Activated T-helper 1 cell treated with anti-CD3 and anti-CD28 coated beads, Interleukin-12 subunit alpha, Interleukin-12 subunit beta, Interleukin-2, Interleukin-4 antibody, amounts not matched to agents 30 ng/mL and 10 ng/mL and 1 ng/mL, durations not matched to agents 14 hours and 24 hours and 36 hours (primary cell): ENCODE measurements at places on chromosomes 2 and 18.

DNA sequence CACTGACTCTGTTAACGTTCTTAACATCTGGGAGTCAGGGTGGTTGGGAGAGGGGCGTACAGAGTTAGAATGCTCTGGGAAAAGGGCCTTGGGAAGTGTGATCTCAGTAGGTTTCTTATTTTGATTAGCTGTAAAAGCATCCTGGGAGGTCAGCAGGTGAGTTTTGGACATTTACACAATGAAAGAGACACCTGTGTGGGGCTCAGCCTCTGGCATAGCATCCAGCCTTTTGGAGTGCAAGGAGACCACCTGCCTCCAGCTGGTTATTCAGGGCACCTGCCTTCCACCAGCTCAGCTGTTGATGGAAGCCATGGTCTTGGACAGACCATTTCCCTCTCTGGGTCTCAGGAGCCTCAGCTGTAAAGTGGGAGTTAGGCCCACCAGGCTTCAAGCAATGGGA lies 49.7 kb downstream of the ACAA2 start:
- DNase-seq: no peak

DNA sequence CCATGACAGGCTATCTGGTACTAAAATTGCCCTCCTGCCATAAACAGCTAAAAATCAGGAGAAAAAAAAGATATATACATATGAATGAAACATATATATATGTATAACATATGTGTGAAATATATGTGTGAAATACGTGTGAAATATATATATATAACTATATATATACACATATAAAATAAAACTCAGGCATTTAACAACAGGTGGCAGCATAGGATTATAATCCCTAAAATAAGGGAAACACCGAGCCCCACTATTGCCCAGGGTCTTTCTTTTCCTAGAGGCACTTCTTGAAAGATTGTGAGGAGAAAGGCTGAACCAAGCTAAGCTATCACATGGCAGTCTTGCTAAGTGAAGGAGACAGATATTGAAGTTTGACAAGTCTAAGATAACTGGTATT lies 65.9 kb upstream of the CYTIP start:
- DNase-seq: no peak

DNA sequence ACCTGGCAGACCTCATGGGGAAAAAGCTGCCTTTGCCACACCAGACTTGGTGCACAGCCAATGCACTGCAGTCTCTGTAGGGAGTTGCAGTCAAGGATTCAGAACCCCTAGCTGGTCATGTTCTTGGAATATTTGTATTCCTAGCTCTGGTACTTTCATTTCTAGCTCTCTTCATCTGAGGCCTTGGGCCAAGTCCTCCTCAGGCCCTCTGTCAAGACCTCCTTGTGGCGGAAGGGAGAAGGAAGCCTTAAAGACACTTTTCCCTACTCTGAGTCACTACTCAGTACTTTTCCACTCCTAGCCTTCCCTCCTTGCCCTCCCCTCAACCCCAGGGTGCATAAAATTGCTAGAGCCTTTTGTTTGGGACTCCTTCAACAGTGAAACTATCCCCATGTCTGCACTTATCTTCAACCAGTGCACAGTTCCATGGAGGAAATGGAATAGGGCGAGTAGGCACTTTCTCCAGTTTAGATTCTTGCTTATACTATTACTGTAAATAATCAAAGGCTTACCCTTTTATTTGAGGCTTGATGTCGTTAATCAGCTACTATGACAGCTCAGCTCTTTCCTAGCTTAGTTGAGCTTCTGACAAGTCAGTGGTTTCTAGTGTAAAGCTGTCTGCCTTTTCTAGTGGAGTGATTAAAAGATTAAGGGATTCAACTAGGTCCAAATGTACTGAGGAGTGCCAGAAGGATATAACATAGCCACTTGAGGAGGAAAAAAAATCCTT lies 15.8 kb downstream of the M1AP start:
- DNase-seq: no peak

GRCh38 chr2:218663901-218664300 lies 4.4 kb downstream of the BCS1L start:
- no peak for DNase-seq

GRCh38 chr2:126668254-126668653 lies 12.3 kb downstream of the GYPC start:
- DNase-seq: no peak

GRCh38 chr2:23760736-23761135 lies 166.2 kb downstream of the ATAD2B start:
- DNase-seq: no peak

- DNase-seq: no peak
Measured at GRCh38 chr2:149421791-149422190, 91.4 kb downstream of the LYPD6 start.

DNA sequence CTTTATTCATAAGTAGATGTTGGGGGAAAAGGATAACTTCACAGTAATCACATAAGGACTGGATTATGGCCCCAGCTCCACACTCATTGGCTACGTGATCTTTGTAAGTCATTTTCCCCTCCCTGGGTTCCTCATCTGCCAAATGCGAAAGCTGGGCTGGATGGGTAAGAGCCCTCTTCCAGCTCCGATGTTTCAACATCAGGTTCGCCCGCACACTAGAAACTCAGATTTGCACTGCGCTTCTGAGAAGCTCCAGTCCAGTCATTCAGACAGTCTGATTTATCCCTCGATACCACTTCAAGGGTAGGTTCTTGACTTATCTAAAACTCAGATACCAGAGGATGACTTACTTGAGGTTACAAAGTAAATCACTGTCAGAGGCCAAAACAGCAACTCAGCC lies 31.0 kb upstream of the RMDN2 start:
- no peak for DNase-seq

DNA sequence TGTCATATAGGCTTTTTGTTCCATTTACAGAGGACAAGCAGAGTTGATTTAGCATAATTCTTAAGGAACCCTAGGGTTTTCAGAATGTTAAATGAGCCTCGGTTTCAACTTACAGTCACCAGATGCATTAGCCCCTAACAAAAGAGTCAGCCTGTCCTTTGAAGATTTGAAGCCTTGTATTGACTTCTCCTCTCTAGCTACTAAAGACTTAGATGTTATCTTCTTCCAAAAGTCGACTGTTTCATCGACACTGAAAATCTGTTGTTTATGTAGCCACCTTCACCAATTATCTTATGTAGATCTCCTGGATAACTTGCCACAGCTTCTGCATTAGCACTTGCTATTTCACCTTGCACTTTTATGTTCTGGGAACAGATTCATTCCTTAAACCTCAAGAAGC lies 31.6 kb upstream of the SOX11 start:
- DNase-seq: no peak

DNA sequence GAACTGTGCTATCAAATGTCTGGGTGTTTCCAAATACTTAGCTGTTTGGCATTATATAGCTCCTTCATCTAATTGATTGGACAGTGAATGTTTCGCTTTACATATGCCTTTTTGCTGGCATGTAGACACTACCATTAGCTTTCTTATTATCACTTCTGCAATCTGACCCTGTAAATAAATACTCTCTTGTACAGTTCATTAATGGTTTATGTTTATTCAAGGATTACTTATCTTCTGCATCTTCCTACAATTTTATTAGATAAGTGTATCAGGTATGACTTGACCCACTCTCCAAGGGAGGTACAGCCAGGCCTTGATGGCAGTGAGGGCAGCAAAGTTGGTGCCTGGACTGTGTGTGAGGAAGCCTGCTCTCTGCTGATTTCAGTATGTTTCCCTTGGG lies 614.1 kb upstream of the SETBP1 start:
- no peak for DNase-seq

- DNase-seq: no peak
Measured at GRCh38 chr2:136247204-136247950, 129.4 kb upstream of the CXCR4 start.

DNA sequence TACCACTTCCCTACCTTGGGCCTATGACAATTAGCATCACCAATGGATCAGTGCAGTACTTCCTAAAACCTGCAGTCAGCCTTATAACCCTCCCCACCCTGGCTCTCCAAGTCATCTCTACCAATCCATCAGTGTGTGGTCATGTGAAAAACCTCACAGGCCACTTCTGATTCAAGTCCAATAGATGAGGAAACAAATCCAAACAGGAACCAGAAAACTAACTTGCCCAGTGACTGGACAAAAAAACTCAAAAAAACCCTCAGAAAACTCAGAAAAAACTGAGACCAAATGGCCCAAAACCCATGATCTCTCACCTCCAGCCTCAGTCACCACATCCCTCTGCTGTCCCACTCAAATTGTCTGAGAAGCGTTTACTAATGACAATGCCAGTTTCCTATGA lies 43.3 kb downstream of the TGFA start:
- no peak for DNase-seq

GRCh38 chr18:25455646-25456045 lies 103.7 kb upstream of the ZNF521 start:
- no peak for DNase-seq

DNA sequence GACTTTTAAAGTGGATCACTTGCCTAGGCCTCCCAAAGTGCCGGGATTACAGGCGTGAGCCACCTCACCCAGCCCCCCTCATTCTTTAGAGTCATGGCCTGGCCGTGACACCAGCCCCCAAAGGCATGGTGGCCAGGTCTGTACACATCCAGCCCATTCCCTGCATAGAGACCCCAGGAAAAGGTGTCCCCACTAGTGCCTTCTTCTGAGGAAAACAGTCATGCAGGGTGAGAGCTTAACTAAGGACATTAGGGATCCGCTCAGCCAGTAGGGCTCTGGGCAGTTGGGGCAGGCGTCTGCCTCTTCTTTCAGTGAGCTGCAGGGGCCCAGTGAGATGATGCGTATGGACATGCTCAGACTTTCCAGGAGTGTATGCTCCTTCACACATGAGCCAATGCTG lies 5.7 kb upstream of the AMER3 start:
- no peak for DNase-seq

DNA sequence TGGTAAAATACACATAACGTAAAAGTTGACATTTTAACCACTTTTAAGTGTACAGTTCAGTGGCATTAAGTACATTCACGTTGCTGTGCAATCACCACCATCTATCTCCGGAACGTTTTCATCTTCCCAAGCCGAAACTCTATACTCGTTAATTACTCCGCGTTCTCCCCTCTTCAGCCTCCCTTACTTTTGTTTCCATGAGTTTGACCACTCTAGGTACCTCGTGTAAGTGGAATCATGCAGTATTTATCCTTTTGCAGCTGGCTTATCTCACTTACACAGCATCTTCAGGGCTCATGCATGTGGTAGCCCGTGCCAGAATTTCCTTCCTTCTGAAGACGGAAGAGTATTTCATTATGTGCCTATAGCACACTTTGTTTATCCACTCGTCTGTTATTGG lies 225.2 kb downstream of the SLC4A3 start:
- no peak for DNase-seq

GRCh38 chr2:186526281-186526680 lies 40.2 kb downstream of the ZC3H15 start:
- no peak for DNase-seq

DNA sequence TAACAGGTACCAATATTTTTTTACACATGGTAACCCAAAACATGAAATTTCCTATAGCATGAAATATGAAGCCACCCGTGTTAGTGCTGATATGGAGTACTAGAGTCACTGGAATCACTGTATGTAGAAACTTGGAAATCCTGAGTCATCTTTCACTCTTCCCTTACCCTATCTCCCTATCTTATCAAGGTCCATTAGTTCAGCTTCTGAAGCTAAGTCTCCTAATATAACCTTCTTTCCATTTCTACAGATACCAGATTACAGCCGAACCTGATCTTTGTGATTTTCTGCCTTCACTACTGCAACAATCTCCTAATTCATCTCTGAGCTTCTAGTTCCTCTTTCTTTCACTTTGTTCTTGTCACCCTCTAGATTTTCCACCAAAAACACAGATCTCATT lies 59.0 kb downstream of the SEPTIN10 start:
- no peak for DNase-seq

DNA sequence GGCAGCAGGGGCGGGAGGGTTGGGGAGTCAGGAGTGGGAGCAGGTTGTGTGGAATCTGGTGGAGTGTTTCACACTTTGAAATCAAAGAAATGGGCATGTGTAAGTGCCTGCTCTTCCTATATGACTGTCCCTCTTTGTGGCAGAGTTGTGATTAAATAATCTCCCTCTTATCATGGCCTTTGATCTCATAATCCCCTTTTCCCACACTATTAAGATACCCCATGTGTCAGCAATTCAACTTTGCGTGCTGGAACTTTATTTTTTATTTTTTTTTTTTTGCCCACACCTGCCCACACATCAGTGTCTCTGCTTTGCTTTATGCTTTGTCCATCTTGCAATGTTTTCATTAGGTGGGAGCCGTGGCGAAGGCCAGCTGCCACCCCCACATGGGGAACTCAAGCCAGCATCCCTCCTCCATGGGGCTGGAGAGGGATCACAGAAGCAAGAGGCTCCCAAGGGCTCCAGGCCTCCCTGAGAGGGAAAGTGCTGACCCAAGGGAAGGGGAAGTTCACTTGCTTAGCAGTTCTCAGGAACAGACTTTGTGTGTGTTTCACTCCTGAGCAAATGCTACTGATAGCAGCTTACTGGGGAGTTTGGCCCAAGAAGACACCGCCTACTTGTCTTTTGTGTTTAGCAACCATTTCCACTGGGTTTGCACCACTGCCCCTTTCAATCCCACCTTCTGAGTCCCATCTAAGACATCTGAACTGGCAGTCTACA lies 243.4 kb downstream of the BCL11A start:
- no peak for DNase-seq

DNA sequence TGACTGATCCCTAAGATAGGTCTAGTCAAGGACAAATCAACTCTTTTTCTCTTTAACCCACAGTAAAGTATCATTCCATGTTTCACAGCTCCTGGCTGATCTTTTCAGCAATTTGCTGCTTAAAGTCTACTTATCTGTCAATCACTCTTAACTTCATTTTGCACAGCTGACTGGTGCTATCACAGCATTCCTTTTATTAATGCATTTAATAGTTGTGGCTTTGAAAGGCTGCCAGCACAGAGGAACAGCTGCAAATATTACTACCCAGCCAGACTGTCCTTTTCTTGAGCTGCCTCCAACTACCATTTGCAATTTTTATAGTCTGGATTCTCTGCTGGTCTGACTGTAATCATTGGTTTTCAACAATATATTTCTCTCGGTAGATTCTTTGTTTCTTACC lies 303.5 kb downstream of the STK39 start:
- DNase-seq: no peak

GRCh38 chr2:62309465-62310091 lies 113.7 kb downstream of the B3GNT2 start:
- DNase-seq: no peak
